NCI-H187 (cell line): ENCODE measurements at places on chromosomes 3 and 15.
A peak's percentile ranks its signal among the peaks of the same experiment; 100 is the strongest.

- no peak for DNase-seq
Measured at GRCh38 chr3:3605226-3605625, 194.0 kb upstream of the LRRN1 start.

- no peak for DNase-seq
Measured at GRCh38 chr15:69805248-69805953, 292.3 kb downstream of the TLE3 start.

DNA sequence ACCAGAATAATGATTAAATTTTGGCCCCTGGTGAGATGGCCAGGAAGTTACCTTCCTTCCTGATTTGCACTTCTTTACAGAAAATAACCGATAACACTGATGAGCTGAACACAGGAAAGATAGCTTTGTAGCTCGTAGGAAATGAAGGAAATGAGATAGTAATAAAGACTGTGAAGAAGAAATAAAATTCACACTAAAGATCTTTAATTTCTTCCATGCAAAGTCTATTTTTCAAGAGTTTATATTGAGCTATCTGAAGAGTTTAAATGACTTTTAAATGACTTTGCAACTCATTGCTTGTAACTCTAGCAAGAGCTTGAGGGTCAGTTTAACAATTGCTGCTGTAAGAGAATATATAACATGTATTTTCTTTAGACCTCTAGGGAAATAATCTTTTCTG is 543.0 kb downstream of the UNC13C start:
- DNase-seq = no peak

- DNase-seq = peak; percentile 53
Measured at GRCh38 chr15:70212286-70212962, 114.7 kb upstream of the TLE3 start.

- no peak for DNase-seq
Measured at GRCh38 chr3:122019493-122019892, 2.6 kb downstream of the ILDR1 start.

GRCh38 chr3:9704347-9705322 is 1.0 kb downstream of the CPNE9 start:
- DNase-seq = no peak

GRCh38 chr3:122918576-122919290 is 108.8 kb downstream of the SEMA5B start:
- DNase-seq = peak; percentile 36

- no peak for DNase-seq
Measured at GRCh38 chr3:38454178-38454883, 641 bp downstream of the ACVR2B start.

- no peak for DNase-seq
Measured at GRCh38 chr3:127769284-127770081, 52.8 kb downstream of the MGLL start.

GRCh38 chr3:5073374-5074085 is 48.6 kb upstream of the ARL8B start:
- DNase-seq = no peak

- DNase-seq = peak; percentile 78
Measured at GRCh38 chr3:16482770-16483531, 30.5 kb downstream of the RFTN1 start.

DNA sequence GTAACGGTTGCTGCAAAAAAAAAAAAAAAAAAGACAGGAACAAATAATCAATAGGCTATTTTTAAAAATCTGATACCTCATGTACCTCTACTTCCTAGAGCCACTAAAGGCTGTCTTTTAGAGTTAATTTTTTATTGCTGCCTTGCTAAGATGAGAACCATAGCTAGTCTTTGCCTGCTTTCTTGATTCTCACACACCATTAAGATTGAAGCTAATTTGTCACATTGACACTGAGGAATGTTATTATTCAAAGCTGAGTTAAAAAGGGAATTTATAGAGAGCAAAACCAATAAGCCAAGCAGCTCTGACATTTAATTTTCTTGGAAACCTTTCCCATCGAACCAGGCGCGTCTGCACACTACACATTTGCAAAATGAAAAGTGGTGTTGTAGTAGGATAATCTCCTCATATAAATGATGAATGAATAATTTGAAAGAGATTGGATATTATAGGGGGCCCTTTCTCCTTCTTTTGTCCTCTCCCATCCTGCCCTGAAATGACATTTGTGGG is 149.7 kb downstream of the TMEM108 start:
- no peak for DNase-seq

- DNase-seq = no peak
Measured at GRCh38 chr3:15326673-15327072, 5.7 kb downstream of the SH3BP5 start.

- no peak for DNase-seq
Measured at GRCh38 chr3:129004639-129005295, 3.7 kb downstream of the EFCC1 start.

GRCh38 chr3:62818347-62818746 is 56.9 kb downstream of the CADPS start:
- DNase-seq = no peak

- no peak for DNase-seq
Measured at GRCh38 chr3:119783255-119783654, 1.4 kb downstream of the NR1I2 start.

GRCh38 chr3:132786890-132787289 is 64.7 kb upstream of the NPHP3 start:
- no peak for DNase-seq

- DNase-seq = no peak
Measured at GRCh38 chr15:74928771-74929198, 9.1 kb downstream of the COX5A start.

GRCh38 chr3:150874666-150875219 is 30.5 kb downstream of the MINDY4B start:
- DNase-seq = no peak

DNA sequence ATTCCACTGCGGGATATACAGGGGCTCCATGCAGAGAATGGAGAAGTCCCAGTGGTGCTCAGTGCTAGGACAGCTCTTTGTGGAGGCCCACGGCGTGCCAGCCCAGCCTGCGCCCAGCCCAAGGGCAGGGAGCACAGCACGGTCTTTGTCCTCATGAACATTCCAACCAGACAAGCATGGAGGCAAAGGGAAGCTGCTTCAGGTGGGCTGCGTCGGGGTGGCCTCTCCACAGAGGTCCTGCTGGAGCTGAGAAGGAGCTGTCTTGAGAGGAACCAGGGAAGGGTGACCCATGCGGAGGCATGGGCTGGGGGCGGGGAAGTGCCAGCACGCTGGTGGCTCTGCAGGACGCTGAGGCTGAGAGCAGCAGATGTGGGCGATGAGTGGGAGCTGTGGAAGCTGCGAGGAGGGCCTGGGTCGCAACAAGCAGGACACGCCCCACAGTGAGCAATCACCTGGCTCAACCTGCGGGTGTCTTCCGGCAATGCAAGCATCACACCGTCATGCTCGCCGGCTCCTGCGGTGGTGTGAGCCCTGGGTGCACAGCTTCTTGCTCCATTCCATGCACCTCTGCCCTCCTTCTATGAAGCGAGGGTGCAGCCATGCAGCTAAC is 14.0 kb upstream of the KLF15 start:
- DNase-seq = no peak

DNA sequence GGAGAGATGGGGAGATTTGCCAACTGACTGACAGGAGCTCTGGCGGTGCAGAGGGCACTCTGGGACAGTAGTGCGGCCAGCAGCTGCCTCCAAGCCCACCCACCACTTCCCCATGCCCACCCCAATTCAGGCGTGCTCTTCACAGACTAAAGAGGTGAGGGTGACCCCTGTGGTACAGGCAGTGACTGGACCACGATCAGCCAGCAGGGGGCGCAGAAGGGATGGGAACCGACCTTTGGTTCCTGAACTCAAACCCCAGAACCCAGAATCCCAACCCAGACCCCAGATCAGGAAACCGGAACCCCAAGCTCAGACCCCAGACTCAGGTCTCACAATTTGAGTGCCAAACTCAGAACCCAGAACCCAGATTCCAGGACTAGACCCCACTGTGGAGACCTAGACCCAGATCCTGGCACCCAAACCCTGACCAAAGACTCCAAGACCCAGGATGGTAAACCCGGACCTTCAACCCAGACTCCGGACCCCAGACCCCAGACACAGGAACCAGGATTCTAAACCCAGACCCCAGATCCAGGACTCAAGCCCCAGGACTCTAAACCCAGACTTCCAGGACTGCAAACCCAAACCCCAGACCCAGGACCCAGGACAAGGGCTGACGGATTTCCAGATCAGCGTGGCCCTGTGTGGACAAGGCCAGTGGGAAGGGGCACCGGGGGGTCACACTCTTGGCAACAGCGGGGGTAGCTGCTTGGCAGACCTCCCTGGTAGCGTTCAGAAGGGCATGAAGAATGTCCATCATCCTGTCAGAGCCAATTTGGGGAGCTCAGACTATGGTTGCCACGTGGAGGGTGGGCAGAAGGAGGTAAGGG is 3.7 kb upstream of the MYL3 start:
- no peak for DNase-seq

- no peak for DNase-seq
Measured at GRCh38 chr3:162077108-162077507, 580.5 kb downstream of the OTOL1 start.

GRCh38 chr3:141366285-141367037 is 1.8 kb upstream of the ZBTB38 start:
- no peak for DNase-seq

DNA sequence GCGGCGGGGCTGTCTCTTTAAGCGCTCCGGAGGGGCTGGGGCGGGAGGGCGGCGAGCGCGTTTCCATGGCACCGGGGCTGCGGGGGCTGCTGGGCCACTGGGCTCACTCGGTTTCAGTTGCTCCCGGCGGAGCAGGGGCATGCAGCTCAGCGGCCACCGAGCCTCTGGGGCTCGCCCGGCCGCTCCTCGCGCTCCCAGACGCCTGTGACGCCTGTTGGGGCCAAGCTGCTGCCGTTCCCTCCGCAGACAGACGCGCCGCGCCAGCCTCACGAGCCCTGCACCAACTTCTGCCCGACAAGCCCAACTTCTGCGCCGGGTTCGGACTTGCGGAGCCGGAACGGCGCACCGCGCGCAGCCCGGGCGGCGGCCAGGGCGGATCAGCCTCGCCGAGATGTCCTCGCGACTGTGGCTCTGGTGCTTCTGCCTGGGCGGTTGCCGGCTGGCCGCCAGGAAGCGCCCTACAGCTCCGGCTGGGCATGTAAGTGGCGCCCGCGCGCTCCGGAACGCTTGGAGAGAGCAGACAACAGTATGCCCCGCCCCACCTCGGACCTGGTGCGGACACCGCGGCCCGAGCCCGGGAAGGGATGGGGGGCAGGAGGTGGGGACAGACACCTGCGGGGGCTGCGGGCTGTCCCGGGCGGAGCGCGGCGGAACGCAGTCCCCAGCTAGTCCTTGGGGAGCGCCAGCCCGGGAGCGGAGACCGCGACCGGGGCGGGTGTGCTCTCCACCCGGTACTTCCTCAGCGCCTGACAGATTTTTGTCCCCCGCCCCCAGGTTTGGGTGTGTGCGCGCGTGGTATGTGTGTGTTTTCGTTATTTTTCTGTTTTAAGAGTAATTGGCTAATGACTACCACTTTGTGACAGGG is 154.1 kb upstream of the GOLIM4 start:
- DNase-seq = peak; percentile 41

GRCh38 chr3:154981201-154981600 is 98.9 kb upstream of the MME start:
- DNase-seq = no peak

- no peak for DNase-seq
Measured at GRCh38 chr15:64911311-64912186, at the start of gene ANKDD1A. Gene ANKDD1A (plus strand): TSS chr15:64911902. CDS start chr15:64911931, 29 bp downstream.

- DNase-seq = no peak
Measured at GRCh38 chr15:53589520-53590057, 169.9 kb downstream of the WDR72 start.

GRCh38 chr3:142356818-142357217 is 91.0 kb downstream of the XRN1 start:
- no peak for DNase-seq

- no peak for DNase-seq
Measured at GRCh38 chr15:31387092-31387478, 60.5 kb downstream of the KLF13 start.

DNA sequence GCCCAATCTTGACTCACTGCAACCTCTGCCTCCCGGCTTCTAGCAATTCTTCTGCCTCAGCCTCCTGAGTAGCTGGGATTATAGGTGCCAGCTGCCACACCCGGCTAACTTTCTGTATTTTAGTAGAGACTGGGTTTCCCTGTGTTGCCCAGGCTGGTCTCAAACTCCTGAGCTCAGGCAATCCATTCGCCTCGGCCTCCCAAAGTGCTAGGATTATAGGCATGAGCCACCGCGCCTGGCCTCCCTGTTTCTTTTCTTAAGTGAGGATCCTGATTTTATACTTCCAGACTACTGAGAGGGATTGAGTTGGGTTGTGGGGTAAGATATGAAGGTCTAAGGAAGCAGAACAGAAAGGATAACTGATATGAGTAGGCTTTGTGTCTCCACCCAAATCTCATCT is 106.8 kb downstream of the CNTN3 start:
- DNase-seq = no peak

DNA sequence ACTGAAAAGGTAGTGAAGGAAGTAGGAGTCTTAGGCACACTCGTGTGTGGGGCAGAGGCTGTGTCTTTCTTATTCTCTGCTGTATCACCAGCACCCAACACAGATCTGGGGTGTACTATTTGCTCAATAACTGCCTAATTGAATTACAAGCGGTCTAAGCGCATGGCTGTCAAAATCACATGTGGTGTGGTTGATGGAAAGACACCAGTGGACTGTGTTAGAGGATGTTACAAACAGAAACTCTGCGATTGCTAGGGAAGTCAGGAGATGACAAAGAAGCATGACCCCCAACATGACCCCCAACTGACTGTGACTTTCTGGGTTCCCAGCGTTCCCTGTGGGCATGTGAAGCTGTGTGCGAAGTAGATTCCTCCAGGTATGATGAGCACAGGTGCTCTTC is 32.0 kb downstream of the ATG7 start:
- DNase-seq = no peak

DNA sequence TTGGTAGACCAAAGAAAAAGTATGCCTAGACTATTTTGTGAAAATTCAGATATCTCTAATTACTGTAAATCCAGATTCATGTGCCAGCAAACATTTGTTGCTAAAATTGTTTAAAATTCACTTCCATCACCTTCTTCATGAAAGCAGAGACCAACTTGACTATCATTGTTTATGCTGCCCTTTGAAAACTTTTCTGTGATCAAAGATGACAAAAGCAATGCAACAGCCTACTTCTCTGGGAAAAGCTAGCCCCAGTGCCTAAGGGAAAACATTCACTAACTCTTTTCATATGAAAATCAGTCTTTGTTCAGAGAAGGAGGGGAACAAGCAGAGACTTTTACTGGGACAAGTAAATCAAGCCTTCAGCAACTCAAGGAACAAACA is 178.0 kb upstream of the P2RY1 start:
- DNase-seq = no peak

- DNase-seq = no peak
Measured at GRCh38 chr3:197547306-197548011, 8.3 kb downstream of the BDH1 start.

GRCh38 chr3:159884661-159885402 is 103.8 kb upstream of the IL12A start:
- DNase-seq = no peak

DNA sequence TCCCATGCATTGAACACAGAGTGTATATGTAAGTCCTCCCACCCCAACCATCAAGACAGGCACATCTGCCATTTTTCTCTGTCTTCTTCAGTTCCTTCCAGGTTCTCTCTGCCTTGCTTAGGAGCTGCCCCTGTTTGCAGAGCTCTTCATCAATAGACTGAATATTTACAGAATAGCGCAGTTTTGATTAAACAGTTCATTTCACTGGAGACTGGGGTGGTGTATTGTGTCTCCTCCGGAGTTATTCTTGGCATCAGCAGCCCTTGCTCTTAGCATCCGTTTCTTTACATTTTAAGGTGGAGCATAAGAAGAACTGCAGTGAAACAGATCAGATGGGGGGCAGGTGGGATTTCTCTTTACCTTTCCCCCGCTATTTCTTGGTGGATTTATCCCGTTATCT is 87.7 kb downstream of the LIPC start:
- no peak for DNase-seq
